ENCODE measurements at places on chromosomes 4 and X. TPM values are rescaled to one million over a fixed set of nuclear protein-coding genes. Genes with fewer than 3 reads are reported as not detected.

- DNase-seq = no peak
Measured at GRCh38 chr4:156291317-156291716, 337.7 kb upstream of the CTSO start.

DNA sequence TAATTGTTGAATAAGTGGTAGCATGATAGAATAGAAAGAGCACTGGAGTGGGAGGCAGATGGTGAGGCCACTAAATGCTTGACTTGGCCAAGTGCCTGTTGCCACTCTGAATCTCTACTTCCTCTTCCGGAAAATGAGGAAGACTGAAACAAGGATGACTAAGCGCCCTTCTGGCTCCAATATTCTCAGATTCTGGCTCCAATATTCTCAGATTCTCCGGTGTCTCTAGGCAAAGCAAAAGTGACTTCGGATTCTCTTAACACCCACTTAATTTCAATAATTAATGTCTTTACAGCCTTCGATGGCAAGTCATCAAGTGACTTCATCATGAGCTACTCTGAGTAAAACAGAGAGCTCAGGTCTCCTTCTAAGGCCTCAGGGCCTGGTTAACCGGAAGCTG is 402.2 kb upstream of the FGF13 start:
- DNase-seq = no peak

GRCh38 chr4:27057053-27057452 is 196.4 kb downstream of the STIM2 start:
- no peak for DNase-seq

DNA sequence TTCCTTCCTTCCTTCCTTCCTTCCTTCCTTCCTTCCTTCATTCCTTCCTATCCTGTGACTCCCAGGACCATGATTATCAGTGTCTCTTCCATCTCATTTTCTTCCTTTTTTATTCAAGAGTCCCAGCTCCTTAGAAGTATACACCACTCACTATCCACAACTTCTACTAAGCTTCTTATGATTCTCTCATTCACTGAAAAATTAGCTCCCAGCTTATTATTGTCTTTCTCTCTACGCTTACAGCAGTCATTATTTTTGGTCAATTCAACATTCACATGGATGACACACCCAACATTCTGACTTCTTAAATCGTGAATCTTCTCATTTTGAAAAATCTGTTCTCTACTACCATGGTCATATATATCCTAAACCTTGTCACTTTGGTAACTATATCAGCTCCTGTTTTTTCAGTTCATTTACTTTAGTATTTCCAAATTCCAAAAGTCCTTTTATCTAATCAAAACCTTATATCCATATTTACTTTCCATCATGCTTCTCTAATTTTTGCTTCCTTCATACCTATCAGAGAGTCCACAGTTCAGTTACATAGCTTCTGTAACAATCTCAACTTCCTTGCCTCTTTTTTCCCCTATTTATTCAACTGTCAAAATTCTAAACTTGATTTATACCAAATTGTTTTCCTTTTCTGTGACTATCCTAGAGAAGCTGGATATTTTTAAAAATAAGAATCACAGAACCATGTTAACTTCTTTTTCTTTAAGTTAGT is 677.5 kb downstream of the RAPGEF2 start:
- DNase-seq = no peak

- no peak for DNase-seq
Measured at GRCh38 chr4:174192943-174193342, 90.5 kb downstream of the FBXO8 start.

- no peak for DNase-seq
Measured at GRCh38 chr4:108751321-108751720, 11.5 kb downstream of the ETNPPL start.

The SPCS3 gene
- total RNA-seq = 203 TPM

The ENPEP gene
- 0.03 TPM for total RNA-seq

DNA sequence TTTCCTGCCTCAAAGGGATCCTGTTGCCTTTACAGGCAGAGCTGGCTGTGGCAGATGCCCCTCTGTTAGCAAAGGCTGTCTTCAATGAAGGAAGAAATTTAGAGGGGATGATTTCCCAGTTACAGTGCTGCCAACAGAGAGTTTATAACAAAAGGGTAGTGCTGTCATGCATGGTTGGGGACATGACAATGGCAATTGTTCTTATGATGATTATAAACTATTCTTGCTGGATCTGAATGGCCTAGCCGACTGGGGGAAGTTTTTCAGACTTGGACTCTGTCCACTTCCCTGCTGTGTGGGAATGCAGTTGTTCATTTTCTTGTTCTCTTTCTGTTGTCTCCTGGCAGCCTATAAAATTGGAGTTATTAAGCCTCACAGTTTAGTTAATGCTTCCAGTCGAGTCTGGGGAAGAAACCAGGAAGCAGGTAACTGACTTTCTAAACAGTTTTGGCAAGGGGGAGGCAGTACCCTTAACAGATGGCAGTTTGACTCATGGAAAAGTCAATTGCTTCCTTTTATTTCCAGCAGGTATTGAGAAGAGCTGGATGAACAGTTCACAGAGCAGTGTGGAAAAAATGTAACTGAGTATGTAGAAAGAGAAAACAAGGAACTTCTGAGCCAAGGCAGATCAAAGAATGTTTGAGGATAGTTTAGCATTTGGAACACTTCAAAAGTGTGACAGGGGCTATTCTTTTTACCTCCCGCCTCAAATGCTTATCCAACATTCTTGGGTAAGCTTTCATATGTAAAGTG is 582.6 kb downstream of the RAPGEF2 start:
- DNase-seq = no peak

The WFS1 gene
- total RNA-seq = 9.3 TPM

DNA sequence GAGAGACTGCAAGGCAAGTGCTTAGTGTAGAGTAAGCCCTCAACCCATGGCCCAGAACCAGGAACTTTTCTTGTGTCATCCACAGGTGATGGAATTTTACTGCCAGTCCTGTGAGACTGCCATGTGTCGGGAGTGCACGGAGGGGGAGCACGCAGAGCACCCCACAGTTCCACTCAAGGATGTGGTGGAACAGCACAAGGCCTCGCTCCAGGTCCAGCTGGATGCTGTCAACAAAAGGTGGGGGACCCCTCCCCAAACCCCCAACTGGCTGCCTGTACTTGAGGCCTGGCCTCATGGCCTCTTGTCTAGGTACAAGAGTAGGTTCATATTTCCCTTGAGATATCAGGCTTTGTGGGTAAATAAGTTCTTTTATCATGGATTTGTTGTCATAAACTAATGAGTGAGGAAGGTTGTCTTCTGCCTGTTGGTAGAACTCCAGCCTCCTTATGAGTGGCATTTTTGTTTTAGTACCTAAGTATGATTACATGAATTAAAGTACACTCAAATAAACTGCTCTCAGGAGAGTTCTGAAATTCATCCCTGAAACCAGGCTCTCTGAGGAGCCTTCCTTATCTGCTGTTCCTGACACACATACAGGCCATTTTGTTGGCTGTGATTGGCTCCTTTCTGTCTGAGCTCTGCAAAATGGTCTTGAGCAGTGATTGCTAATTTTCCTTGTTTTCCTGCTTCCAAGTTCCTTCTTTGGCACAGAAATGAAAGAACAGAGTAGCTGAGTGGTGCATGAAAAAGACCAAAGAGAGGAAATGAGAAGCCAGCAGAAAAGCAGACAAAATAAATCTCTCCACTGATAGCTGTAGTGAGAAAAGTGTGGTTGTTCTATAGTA is 51.4 kb upstream of the MND1 start:
- DNase-seq = no peak

GRCh38 chr4:180828455-180829018 is 1414.7 kb upstream of the TENM3 start:
- no peak for DNase-seq

- DNase-seq = no peak
Measured at GRCh38 chrX:50072110-50072509, 128.7 kb downstream of the AKAP4 start.

DNA sequence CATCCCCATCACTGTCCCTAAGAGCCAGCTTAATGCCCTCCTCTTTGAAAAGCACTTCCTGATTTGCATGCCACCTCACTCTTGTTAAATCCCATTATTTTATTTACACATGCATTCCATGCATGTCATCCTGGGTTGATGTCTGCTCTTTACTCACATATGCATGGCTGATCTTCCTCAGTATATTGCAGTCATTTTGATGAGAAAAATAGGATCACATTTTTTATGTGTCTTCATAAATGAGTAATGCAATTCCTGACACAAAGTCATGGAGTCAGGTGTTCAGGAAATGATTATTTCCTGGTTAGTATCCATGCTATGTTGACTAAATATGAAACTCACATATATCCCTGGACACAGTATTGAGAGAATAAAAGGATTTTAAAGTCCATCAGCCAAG is 204.7 kb downstream of the SLIT2 start:
- DNase-seq = no peak

DNA sequence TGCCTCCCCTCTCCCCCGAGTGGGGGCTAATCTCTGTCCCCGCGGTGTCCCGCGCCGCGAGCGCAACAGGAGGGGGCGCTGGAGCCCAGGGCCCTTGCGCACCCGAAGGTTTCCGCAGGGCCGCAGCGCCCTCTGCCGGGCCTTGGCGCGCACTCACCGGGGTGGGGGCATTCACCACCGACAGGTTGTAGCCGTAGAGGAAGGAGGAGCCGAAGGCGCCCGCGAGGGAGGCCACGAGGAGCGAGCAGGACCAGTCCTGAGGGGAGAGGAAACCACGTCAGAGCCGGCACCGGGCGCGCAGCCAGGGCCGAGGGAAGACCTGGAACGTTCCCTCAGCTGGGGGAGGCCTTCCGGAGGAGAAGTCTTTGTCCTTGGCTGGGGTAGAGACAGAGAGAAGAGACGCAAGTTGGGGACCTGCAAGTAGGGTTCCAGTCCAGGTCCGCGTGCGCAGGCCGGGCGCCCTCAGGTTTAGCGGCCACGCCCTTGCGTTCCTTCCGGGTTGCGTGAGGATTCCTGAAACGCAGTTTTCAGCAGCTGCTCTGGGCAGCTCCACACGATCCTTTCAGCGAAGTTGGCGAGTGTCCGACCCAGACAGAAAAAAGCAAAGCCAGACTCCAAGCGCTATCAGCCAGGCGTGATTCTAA is 2.4 kb downstream of the SLC2A9 start:
- DNase-seq = peak; percentile 94

DNA sequence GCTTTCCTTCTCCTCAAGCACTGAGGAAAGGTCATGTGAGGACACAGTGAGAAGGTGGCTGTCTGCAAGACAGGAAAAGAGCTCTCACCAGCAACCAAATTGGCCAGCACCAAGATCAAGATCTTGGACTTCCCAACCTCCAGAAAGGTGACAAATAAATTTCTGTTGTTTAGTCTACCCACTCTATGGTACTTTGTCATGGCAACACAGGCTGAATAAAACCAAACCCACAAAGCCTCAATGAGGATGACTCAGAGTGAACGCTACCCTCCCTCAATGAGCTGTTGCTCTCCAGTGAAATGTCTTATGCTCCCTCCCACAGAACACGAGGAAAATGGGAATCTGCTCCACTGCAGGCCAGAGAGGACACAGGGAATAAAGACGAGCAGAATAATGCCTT is 244.1 kb downstream of the RAB28 start:
- no peak for DNase-seq

DNA sequence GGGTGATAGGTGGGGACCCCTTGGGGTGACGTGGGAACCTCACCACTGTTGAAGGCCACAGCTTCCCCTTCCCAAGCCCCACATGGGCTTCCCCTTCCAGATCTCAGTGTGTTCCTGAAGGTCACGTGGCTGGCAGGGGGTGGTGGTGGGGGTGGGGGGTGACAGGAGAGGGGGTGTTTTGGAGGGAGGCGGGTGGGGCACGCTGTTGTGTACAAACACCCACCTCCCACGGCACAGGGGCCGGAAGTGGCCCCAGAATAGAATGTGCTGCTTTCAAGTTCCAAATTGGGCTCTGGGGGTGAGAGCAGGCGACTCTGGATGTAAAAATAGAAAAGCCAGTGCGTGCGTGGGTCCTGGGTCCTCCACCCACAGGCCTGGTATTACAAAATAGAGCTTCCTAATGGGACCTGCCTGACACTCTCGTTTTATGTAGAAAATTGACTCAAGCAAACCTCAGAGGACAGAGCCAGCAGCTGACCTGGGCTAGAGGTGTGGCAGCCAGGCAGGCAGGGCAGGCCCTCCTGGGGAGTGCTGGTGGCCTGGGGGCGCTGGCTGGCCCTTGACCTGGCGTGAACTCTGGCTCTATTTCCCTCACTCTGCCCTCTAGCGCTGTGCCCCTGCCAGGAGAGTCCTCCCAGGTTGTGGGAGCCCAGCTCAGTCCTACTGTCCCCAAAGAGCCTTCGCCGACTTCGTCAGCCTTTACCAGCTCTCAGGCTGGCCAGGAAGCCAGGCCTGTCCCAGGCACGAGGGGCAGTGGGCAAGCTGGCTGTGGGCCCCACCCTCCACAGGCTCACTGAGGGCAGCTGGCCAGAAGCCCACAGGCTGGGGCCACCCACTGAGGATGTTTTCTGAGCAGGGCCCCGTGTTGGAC is 5.4 kb upstream of the SH3BP2 start:
- DNase-seq = peak; percentile 32

- DNase-seq = no peak
Measured at GRCh38 chr4:73406548-73406875, 2.4 kb downstream of the ALB start.
